ENCODE measurements at places on chromosomes 12 and 14.

- DNase-seq: peak; percentile 63
Observed at GRCh38 chr14:67420102-67420739, 8.3 kb upstream of the PLEK2 start.

GRCh38 chr12:74985293-74985985 lies 224.2 kb downstream of the KCNC2 start:
- DNase-seq: no peak

DNA sequence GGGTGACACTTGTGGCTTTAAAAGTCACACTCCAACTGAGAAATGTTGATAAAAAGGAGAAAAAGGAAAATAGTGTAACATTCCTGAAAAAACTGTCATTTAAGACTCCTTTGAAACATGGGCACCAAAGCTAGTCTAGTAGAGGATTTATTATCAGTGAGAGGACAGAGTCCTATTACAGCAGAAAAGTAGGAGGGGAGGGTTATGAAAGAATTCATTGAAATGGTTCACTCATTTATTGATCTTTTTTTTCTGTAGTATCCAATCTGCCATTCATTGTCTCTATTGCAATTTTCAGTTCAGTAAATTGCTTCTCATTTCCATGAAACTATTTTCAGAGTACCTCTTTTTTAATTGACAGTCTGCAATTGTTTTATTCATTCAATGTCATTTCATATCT lies 25.4 kb downstream of the PPM1A start:
- DNase-seq: no peak

- DNase-seq: no peak
Observed at GRCh38 chr12:90244232-90244631, 535.6 kb upstream of the ATP2B1 start.

GRCh38 chr12:111757361-111758119 lies 9.2 kb upstream of the ALDH2 start:
- no peak for DNase-seq

Measured in activated T-cell treated with anti-CD3 and anti-CD28 coated beads, Interleukin-2, amount 50 U/mL, for 48 hours (primary cell).